Astrocyte (in vitro differentiated cells and primary cell): ENCODE measurements at places on chromosomes 5 and 9. TPM values are rescaled to one million over a fixed set of nuclear protein-coding genes. Genes with fewer than 3 reads are reported as not detected.

SLC45A2 gene
- total RNA-seq = 0.82 and 0.98 TPM in 2 replicates

ADGRD2 gene
- total RNA-seq = not detected in 2 replicates

DNA sequence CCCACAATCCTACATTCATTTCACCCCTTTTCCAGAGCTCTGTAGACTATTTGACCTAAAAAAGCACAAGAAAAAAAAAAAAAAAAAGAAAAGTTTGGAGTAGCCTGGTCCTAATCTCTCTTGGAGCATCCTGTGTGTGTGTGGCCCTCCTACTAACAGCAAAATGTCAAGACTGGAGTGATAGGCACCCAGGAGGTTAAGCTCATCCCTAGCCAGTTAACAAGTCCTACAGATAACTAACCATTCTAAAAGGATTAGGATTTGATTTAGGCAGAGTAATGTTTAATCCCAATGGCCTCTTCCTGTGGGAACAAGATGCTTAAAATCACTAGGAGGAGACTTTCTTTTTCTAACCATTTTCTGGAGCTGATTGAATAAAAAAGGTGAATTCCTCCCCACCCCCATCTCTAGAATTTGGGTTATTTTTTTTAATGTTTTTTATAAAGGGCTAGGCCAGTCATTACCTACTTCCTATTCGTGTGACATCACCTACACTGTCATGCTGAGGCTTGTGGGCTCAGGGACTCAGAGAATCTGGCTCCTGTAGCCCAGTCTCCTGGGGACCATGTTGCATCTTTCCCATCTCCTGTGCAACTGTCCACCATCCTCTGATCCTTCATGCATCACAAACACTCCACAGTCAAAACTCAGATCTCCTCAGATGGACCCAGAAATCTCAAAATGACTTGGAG lies 43.2 kb upstream of the NR3C1 start:
- DNase-seq = no peak

GRCh38 chr5:173625673-173626504 lies 9.4 kb upstream of the BOD1 start:
- no peak for DNase-seq

PCDHGA6 gene
- total RNA-seq = 0.22 and 0.41 TPM in 2 replicates
